Right lobe of liver (tissue), 6 donors: ENCODE measurements at places on chromosomes 5 and 9. TPM values are rescaled to one million over a fixed set of nuclear protein-coding genes. Genes with fewer than 3 reads are reported as not detected.
A peak's percentile ranks its signal among the peaks of the same experiment; 100 is the strongest.

Gene C7
- total RNA-seq = 76.1 TPM

Gene OR2S2
- total RNA-seq = not detected

Gene BTNL3
- not detected for total RNA-seq

Gene GMCL2
- not detected for total RNA-seq

GRCh38 chr5:96058084-96058483 is 96.4 kb upstream of the ELL2 start:
- H3K4me3 ChIP-seq = no peak overlapping the region
- no peak for DNase-seq
- H3K27ac ChIP-seq = no peak overlapping the region
- H3K36me3 ChIP-seq = no peaks in the 10 kb centered on the region
- H3K27me3 ChIP-seq = no peaks in the 10 kb centered on the region

- H3K36me3 ChIP-seq = no peaks in the 10 kb centered on the region
- H3K4me3 ChIP-seq = no peak overlapping the region
- H3K27me3 ChIP-seq = no peaks in the 10 kb centered on the region
Measured at GRCh38 chr9:129273941-129274684, 96.1 kb upstream of the IER5L start.

DNA sequence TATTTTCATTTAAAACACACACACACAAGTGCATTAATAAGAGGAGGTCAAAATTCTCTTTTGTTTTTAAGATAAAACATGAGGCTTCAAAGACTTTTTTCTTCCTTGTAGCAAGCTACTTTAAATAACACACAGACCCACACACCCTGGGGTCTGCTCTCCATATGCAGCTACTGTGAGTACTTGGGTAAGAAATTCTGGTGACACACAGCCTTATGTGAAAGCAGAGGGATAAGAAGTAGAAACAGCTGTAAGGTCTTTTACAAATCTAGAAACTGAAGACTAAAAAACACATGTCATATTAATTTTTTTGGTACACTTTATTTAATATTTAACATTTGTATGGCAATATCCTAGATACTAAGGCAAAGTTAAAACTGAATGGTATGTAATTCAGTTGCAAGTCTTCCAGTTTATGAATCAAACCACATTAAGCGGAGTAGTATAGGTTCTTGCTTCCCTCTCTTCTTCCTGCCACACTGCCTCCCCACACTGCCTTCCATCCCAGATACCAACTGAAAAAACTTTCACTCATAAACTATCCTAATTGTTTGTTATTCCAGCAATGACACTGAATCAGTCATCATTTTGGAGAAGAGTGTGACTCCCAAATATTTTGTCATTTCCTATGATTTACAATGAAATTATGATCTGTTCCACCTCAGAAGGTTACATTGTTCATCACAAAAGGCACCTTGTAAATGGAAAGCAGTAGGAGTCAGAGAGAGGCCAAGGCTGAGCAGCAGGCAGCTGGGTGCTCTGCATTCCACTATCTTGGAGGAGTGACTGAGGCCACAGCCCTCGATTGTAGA is 92.0 kb downstream of the PLCXD3 start:
- no peaks in the 10 kb centered on the region for H3K36me3 ChIP-seq
- no peak overlapping the region for H3K27ac ChIP-seq
- no peak for DNase-seq

DNA sequence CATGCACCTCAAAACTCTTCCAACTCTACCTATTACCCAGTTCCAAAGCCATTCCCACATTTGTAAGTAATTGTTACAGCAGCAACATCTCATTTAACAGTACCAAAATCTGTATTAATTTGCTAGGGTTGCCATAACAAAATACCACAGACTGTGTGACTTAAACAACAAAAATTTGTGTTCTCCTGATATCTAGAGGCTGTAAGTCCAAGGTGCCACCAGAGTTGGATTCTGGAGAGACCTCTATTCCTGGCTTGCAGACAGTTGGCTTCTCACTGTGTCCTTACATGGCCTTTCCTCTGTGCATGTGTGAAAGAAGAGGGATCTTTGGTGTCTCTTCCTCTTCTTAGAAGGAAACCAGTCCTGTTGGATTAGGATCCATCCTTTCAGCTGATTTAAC is 203.8 kb upstream of the PIK3R1 start:
- DNase-seq = no peak
- no peaks in the 10 kb centered on the region for H3K4me1 ChIP-seq
- H3K36me3 ChIP-seq = no peaks in the 10 kb centered on the region
- no peaks in the 10 kb centered on the region for H3K27me3 ChIP-seq

DNA sequence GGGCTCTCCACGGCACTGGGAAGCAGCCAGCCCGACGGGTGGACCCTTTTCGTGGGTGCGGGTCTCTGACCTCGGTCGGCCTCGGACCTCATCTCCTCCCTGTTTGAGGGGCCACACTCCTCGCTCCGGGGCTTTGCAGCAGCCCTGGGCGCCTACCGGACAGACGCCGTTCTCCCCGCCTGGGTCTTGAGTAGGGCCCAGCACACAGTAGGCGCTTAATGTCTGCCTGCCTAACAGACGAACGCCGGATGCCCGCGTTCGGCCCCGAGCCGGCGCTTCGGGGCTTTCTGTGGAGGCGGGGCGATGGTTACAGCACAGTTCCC is 842 bp upstream of the GTF3C5 start:
- peak overlapping the region; percentile 83 for H3K4me3 ChIP-seq
- no peaks in the 10 kb centered on the region for H3K4me1 ChIP-seq
- H3K36me3 ChIP-seq = no peaks in the 10 kb centered on the region
- H3K27ac ChIP-seq = peak overlapping the region; percentile 47

GRCh38 chr5:11302663-11303062 is 541.6 kb upstream of the DAP start:
- H3K4me3 ChIP-seq = no peak overlapping the region
- no peaks in the 10 kb centered on the region for H3K36me3 ChIP-seq
- no peak overlapping the region for H3K27ac ChIP-seq
- H3K4me1 ChIP-seq = no peaks in the 10 kb centered on the region
- no peaks in the 10 kb centered on the region for H3K27me3 ChIP-seq

- no peak overlapping the region for H3K4me3 ChIP-seq
- no peak for DNase-seq
- H3K27me3 ChIP-seq = no peaks in the 10 kb centered on the region
- H3K4me1 ChIP-seq = no peaks in the 10 kb centered on the region
- no peak overlapping the region for H3K27ac ChIP-seq
Measured at GRCh38 chr5:167864801-167865200, 426.6 kb upstream of the WWC1 start.

- H3K27me3 ChIP-seq = no peaks in the 10 kb centered on the region
- no peak for DNase-seq
- no peak overlapping the region for H3K27ac ChIP-seq
- H3K4me1 ChIP-seq = peaks cover 30% of the 10 kb centered on the region
- no peak overlapping the region for H3K4me3 ChIP-seq
- no peaks in the 10 kb centered on the region for H3K36me3 ChIP-seq
Measured at GRCh38 chr5:123425431-123425830, 2.2 kb upstream of the CEP120 start.

DNA sequence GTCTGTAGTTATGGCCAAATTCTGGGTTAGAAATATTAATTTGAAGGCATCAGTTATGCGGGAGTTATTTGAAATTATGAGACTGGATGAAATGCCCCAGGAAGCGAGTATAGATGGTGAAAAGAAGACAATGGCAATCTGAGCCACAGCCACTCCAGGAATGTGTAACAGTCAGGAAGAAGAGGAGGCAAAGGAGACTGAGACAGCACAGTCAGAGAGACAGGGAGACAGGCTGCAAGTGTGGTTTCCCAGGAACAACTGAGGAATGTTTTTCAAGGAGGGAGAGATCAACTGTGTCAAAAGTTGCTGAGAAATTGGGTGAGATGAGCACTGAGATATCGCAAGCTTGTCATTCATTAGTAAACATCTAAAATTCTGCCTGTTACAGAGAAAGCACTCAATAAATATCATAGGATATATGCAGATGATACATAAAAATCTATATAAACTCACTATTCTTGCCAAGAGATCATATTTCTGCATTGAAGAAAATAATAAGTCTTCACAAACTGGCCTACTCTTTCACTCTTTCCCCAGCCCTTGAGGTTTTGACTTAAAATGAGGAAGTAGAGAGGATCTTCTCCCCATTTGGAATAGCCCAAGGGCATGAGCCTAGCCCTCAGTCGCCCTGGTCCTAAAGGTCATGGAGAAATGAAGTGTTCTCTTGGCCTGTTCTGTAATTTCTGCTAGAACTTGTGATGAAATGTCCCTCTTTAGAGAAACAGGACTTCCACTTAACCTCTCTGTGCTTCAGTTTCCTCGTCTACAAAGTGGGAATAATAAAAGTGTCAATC is 48.5 kb upstream of the RLN1 start:
- no peak for DNase-seq
- H3K4me1 ChIP-seq = no peaks in the 10 kb centered on the region
- H3K36me3 ChIP-seq = no peaks in the 10 kb centered on the region
- H3K27ac ChIP-seq = no peak overlapping the region
- H3K4me3 ChIP-seq = no peak overlapping the region

- H3K36me3 ChIP-seq = no peaks in the 10 kb centered on the region
- DNase-seq = no peak
- H3K27ac ChIP-seq = no peak overlapping the region
- no peaks in the 10 kb centered on the region for H3K4me1 ChIP-seq
- H3K4me3 ChIP-seq = no peak overlapping the region
Measured at GRCh38 chr5:72427488-72428437, 79.4 kb downstream of the ZNF366 start.

DNA sequence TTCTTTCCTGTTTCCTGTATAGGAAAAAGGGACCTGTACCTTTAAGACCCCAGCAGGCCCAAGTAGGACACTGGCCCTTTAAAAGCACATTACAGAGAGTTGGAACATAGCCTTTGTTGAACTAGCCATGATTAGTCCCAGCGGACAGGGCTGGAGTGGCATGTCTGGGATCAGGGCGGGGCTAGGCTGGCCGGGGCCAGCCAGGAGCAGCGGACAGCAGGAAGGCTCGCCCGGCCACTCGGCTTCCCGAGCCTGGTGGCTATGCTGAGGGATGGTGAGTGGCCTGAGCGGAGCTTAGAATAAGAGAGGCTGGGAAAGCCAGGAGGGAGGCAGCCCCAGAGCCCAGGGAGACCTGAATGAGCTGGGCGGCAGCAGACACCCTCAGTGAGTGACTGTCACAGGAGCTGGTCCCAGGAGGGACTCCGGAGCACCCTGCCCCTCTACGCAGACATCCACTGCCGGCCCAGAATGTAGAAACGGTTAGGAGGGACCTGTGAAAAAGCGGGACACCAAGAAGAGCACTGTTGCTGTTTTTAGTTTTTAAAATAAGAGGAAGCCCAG is 92.1 kb downstream of the DAB2IP start:
- peak overlapping the region; percentile 74 for H3K27ac ChIP-seq
- H3K27me3 ChIP-seq = no peaks in the 10 kb centered on the region
- H3K4me1 ChIP-seq = no peaks in the 10 kb centered on the region
- DNase-seq = peak; percentile 92
- H3K36me3 ChIP-seq = no peaks in the 10 kb centered on the region

DNA sequence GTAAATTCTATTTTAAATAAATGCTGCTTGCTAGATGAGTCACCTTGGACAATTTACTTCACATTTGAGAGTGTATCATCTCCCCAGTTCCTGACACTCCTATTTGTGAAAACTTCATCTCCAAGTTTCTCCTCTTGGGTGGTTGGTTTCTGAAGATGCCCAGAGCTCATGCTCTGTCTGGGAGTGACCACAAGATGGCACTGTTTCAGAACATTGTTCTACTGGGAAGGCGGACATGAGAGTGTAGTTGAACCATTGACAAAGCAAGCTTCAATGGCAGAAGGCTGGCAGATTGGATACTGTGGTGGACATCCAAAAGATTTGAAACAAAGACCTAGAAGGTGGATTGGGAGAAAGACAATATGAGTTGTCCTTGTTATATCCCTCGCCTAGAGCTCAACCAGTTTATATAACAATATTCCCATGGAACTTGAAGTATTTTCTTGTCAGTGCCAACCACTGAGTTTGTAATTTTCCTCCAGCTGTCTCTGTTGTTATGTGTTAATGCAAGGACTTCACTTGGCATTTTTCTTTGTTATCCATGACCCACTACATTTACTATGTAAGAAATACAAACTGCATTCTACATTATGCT is 234.3 kb upstream of the ANKH start:
- no peaks in the 10 kb centered on the region for H3K27me3 ChIP-seq
- peaks cover 10% of the 10 kb centered on the region for H3K4me1 ChIP-seq
- H3K27ac ChIP-seq = no peak overlapping the region
- no peak for DNase-seq
- no peaks in the 10 kb centered on the region for H3K36me3 ChIP-seq

DNA sequence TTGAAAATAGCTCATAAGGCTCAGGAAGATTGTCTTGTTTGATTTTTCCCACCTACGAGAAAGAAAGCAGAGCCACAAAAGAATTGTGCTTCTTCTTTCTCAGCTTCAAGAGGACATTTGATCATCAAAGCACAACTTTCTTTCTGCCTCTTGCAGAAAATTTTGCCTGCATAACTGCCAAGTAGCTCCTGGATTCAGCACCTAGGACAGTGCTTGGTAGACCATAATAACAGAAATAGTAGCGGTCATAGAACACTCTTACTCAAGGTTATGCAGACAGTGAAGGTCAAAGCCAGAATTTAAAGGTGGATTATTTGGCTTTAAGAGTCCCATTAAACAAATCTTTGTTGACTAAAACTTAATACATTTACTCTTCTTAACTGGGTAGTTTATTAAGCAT is 594.7 kb upstream of the CCNG1 start:
- H3K36me3 ChIP-seq = no peaks in the 10 kb centered on the region
- no peak overlapping the region for H3K27ac ChIP-seq

DNA sequence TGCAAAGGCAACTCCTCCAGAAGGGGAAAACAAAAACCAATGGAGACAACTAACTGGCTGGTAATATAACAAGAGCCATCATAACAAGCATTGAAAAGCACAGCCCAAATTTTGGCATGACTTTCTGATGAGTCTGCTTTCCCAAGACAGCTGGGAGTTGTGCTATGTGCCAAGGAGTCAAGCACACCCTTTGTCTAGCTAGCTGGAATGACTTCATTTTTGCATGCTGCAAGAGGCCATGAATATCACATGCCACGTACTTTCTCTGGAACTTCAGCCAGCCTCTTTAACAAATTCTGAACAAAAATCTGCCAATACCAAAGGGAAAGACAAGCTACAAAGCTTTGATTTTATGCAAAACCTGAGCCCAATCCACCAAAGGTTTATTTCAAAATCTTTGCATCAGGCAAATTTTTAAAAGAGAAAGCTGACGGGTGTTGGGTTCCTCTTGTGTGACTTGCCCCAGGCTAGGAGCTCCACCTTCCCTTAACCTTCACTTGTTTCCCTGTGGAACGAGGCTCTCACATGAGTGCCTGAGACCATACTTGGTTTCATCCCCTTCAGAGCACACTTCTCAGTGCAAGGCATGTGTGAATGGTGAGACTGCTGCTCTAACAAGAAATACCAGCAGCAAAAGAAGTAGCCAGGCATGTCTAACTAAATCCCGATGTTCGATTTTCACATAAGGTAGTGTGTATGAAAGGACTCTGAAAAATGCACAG is 47.3 kb downstream of the S1PR3 start:
- H3K36me3 ChIP-seq = no peaks in the 10 kb centered on the region
- DNase-seq = no peak
- H3K4me1 ChIP-seq = no peaks in the 10 kb centered on the region

DNA sequence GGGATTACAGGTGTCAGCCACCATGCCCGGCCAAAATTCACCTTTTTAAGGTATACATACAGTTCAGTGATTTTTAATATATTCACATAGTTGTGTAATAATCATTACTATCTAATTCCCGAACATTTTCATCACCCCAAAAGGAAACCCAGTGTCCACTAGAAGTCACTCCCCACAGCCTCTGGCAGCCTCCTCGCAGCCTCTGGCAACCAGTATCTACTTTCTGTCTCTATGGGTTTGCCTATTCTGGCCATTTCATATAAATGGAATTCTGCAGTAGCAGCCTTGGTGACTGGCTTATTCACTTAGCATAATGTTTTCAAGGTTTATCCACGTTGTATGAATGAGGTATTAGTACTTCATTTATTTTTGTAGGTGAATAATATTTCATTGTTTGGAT is 59.0 kb downstream of the UBAP1 start:
- no peak for DNase-seq
- H3K4me1 ChIP-seq = no peaks in the 10 kb centered on the region
- H3K27me3 ChIP-seq = no peaks in the 10 kb centered on the region
- peaks cover 10% of the 10 kb centered on the region for H3K36me3 ChIP-seq
- H3K4me3 ChIP-seq = no peak overlapping the region
- no peak overlapping the region for H3K27ac ChIP-seq
